GM12892 (cell line): ENCODE measurements at places on chromosomes 4 and X.

DNA sequence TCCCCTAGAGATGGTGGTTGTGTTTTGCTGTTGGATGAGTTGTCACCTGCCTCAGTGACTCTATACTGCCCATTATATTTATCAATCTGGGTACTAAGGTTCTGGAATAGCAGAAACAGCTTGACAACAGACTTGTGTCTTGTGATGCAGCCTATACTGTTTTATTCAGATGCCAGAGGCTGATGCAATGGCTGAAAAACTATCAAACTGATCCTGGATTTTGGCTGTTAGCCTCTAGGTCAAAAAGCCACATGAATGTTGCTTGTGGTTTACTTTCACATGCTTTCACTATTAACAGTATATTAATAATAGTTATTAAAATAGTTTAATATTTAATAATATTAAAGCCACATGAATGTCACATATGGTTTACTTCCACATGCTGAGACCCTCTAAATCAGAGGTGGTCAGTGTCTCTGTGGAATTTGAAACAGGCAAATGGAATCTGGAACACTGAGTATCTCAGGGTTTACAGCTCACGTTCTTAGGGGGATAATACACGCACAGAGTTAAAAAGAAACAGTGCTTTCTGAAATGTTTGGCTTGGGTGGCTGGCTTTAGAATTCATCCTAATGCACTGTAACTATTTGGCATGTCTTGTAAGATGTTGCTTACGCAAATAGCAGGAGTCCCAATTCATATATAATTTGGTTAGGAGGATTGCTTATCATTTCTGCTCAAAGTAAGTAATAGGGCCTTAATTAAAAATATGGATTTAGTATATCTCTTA, 82.5 kb upstream of the LCORL start:
- no peak for DNase-seq

DNA sequence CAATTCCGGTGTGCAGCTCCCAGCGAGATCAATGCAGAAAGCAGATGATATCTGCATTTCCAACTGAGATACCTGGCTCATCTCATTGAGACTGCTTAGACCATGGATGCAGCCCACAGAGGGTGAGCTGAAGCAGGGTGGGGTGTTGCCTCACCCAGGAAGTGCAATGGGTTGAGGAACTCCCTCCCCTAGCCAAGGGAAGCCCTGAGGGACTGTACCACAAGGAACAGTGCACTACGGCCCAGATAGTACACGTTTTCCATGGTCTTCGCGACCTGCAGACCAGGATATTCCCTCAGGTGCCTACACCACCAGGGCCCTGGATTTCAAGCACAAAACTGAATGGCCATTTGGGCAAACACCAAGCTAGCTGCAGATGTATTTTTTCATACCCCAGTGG, 150.0 kb downstream of the TET2 start:
- DNase-seq: no peak

DNA sequence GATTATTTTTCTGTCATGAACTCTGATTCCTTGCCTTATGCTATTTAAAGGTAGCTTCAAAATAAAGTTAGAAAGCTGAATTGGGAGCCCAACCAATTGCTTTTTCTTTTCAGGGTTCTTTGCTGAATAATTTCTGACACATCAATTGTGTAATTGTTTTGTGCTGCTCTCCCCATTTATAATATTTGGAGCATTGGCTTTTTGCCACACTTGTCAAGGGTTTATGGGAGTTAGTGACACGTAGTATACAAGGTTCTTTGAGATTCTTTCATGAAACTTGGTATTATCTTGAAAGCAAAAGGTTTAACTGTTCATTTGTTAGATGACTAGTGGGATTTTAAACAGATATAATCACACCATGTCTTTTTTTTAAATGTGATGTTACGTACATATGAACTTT, 80.9 kb downstream of the POLA1 start:
- DNase-seq: no peak

DNA sequence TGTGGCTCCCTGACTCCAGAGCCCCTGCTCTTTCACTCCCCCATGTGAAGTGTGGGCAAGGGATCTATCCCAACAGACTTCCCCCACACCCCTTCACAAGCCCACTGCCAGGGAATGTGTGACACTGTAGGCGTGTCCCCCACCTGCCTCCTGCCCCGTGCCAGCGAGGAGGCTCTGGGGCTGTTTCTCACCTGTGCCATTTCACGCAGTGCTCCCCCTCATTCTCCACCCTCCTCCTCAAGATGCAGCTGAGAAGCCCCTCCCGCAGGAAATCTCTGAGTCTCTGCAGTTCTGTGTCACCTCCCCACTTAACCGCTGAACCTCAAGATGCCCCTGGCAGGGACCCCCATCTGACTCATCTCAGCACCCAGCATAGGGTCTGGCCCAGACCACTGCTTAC, 5.4 kb downstream of the MAN2B2 start:
- no peak for DNase-seq

- no peak for DNase-seq
Observed at GRCh38 chr4:168221301-168221700, 97.3 kb downstream of the DDX60 start.

DNA sequence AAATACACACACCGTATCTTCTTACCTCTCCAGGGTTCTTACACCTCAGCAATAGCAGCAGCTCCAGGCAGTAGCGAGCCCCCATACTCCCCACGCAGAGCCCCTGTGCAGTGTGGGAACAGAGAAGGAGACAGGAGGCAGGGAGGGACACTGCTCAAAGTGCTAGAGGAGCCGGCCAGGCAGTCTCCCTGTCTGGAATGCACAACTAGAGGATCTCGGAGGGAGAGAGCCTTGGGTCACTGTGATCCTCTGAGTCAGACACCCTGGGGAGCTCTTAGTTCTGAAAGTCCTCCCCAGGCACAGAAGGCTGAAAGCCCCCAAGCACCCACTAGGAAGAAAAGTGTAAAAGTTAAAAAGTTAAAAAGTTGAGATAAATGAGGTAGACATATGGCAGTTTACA, 16.0 kb downstream of the AMELX start:
- DNase-seq: no peak

GRCh38 chr4:89751416-89751815, 85.5 kb downstream of the SNCA start:
- no peak for DNase-seq

DNA sequence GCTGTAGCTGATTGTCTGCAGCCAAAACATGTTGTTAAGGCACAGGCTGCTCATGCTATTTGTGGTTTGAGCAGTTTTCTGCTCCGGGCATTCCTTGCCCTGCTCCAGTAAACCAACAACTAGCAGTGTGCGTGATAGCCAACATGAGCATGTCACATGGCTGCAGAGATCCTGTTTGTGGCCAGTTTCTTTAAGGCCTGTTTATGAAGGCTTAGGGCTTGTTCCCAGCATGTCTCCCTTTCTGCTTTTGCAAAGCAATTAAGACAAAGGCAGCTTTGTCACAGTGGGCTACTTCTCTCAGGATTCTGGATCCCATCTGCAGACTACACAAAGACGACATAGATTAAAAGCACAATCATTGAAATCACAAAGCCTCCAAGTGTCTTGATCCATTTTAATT, 160.5 kb downstream of the ZNF518B start:
- no peak for DNase-seq

DNA sequence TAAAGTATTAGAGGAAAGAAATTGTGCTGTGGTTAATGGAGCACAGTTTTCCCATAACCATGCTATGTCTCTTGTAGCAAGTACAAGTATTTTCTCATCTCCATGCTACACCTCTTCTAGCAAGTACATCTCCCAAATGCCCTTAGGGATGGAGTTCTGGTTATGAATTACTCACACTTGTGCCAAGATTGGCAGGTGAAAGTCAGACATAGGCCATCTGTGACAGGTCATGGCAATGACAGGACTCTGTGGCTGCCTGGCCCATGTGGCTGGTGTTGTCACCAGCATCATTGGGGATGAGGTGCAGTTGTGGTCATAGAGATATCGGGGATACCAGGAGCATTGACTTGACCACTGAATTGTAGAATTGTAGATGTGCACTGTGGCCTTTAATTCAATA, 310.2 kb downstream of the FAT4 start:
- no peak for DNase-seq

DNA sequence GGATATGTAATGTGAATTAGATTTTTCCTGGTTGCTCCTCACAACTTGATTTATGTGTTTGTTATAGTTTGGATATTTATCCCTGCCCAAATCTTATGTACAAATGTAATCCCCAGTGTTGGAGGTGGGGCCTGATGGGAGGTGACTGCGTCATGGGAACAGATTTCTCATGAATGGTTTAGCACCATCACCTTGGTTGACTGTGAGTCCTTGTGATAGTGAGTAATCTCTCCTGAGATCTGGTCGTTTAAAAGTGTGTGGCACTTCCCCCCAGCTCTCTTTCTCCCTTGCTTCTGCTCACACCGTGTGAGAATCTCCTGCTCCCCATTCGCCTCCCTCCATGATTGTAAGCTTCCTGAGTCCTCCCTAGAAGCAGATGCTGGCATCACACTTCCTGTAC, 2.2 kb downstream of the MID2 start:
- DNase-seq: no peak

DNA sequence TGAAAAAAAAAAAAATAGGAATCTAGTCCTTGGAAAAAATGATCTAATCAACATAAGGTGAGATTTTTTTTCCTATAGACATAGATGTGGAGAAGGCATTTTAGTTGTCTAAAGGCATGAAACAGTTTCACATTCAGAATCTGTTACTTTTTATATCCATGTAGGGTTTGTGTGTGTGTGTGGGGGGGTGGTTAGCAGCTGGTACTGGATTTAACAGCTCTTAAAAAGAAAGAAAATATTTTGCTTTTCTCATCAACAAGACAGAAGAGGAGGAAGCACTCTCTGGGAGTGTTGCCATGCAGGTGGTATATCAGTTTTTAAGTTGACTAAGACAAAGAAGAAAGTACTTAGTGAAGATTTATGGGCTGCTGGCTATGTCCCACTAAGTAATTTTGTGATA, 122.3 kb downstream of the VCX3B start:
- DNase-seq: no peak

DNA sequence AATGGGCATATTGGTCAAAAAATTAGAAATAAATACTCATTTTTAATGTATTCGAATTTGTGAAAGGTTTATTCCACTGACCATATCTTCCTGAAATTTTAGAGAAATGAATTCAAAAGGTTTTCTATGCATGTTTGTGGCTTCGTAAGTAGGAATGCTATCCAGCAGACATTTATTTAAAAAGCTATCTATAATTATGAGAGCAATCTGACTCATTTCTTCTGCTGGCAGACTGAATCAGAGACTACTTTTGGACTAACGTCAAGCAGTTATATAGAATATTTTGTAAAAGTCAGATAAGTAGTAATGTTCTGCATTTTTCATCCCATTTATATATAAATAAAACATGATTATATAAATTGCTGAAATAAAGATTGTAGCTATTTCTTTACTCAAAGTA, 125.0 kb downstream of the SPCS3 start:
- DNase-seq: no peak

DNA sequence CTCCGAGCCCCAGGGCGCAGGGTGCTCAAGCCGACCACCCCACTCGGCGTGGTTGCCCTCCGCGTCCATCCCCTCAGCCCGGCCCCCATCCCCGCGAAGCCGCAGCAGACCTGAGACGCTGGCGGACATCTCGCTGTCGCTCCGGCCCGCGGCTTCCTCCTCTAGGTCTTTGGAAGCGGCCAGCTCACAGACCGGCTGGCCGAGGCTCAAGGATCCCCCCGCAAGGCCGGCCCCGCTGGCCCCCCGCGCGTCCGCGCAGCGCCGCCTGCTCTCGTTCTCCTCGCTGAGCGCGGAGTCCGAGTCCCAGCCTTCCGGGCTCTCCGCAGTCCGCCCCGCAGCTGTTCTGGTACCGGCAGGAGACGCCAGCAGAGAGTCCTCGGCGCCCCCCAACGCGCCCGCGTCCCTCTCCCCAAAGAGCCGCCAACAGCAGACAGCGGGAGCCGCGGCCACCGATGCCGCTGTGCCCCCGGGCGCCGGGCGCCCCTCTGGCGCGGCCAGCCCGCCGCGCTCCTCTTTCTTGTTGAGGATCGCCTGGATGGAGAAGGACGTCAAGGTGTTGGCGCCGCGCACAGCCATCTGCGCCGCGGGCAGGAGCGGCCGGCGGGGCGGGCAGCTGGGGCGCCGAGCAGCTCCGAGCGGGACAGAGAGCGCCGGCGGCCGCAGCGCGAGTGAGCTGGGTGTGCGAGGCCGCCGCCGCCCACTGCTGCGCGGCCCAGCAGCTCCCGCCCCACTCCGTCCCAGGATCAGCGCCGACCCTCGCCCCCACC, at the start of gene NKX3-2:
TSS of gene NKX3-2 (minus strand) at position 670 of the 767 bp plus-strand sequence. CDS start at position 576, 94 bp downstream.
- DNase-seq: peak; percentile 19

GRCh38 chr4:16642897-16643296, 255.5 kb downstream of the LDB2 start:
- DNase-seq: no peak

DNA sequence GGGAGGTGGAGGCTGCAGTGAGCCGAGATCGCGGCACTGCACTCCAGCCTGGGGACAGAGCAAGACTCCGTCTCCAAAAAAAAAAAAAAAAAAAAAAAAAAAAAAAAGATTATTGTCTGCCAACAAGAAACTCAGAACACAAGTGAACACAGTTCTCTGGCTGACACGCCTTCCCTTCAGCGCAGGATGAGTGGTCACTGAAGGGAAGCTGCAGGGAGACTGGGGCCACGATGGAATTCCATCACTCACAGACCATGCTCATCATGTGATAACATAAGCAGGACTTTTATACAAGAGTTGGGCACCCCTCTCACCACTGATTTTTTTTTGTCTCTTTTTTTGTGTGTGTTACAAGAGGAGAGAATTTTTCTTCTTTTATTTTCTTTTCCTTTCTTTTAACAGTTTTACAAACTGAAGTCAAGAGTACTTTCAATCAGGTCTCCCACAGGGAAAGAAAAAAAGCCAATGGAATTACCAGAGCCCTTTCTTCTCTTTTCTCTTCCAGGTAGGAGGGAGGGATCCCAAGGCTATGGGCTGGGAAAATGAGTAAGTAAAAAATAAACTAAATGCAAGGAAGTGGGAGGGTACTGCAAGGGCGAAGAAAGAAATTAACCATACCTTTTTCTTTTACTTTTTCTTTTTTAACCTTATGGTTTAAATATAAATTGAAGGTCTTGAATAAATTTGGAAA, 435.6 kb downstream of the GPM6A start:
- no peak for DNase-seq

- no peak for DNase-seq
Observed at GRCh38 chr4:42489095-42489494, 91.8 kb downstream of the SHISA3 start.

- DNase-seq: no peak
Observed at GRCh38 chr4:27129871-27130366, 269.3 kb downstream of the STIM2 start.

GRCh38 chrX:15334561-15334960, 762 bp downstream of the PIGA start:
- no peak for DNase-seq

DNA sequence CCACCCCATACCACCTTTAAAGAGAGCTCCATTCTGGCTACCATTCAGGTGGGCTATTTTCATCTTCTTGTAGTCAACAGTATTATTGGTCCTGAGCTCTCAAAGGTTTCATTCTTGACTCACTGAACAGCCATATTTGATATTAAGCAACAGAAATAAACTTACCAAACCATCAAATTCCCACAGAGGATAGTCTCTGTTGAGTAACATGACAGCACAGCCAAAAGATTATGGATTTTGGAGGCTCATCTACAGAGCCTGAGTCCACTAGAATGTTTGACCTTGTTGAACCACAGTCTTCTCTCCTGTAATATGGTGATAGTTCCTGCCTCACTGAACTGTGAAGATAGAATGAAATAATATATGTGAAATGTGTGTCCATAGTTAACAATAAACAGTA, 276.3 kb upstream of the LDB2 start:
- DNase-seq: no peak

GRCh38 chr4:13302876-13303275, 181.3 kb downstream of the RAB28 start:
- no peak for DNase-seq
